ENCODE measurements at places on chromosomes 11 and 22. TPM values are rescaled to one million over a fixed set of nuclear protein-coding genes. Genes with fewer than 3 reads are reported as not detected.
A peak's percentile ranks its signal among the peaks of the same experiment; 100 is the strongest.

DNA sequence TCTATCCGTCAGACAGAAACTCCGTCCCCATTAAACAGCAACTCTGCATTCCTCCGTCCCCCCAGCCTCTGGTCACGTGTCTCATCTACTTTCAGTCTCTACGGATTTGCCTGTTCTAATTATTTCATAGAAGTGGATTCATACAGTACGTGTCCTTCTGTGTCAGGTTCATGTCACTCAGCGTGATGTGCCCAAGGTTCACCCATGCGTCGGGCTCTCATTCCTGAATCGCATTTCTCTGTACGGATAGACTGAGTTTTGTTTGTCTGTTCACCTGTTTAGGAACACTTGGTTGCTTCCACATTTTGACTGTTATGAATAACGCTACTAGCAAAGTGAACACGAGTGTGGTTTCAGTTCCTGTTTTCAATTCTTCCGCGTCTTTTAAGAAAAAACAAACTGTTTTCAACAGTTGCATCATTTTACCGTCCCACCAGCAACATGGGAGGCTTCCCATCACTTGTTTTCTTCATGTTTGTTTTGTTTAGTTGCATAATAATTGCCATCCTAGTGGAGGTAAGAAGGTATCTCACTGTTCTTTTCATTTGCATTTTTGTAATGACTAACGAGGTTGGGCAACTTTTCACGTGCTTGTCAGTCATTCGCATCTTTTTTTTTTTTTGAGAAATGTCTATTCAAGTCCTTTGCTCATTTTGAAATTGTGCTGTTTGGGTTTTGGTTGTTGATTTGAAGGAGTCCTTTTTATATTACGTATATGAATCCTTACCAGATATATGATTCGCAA is 8.9 kb upstream of the NLRP6 start:
- peaks cover 34% of the 10 kb centered on the region for H3K4me1 ChIP-seq
- peak overlapping the region; percentile 89 for H3K4me3 ChIP-seq
- H3K36me3 ChIP-seq: no peaks in the 10 kb centered on the region
- H3K27me3 ChIP-seq: peaks cover 8% of the 10 kb centered on the region
- peak overlapping the region; percentile 97 for H3K27ac ChIP-seq

DNA sequence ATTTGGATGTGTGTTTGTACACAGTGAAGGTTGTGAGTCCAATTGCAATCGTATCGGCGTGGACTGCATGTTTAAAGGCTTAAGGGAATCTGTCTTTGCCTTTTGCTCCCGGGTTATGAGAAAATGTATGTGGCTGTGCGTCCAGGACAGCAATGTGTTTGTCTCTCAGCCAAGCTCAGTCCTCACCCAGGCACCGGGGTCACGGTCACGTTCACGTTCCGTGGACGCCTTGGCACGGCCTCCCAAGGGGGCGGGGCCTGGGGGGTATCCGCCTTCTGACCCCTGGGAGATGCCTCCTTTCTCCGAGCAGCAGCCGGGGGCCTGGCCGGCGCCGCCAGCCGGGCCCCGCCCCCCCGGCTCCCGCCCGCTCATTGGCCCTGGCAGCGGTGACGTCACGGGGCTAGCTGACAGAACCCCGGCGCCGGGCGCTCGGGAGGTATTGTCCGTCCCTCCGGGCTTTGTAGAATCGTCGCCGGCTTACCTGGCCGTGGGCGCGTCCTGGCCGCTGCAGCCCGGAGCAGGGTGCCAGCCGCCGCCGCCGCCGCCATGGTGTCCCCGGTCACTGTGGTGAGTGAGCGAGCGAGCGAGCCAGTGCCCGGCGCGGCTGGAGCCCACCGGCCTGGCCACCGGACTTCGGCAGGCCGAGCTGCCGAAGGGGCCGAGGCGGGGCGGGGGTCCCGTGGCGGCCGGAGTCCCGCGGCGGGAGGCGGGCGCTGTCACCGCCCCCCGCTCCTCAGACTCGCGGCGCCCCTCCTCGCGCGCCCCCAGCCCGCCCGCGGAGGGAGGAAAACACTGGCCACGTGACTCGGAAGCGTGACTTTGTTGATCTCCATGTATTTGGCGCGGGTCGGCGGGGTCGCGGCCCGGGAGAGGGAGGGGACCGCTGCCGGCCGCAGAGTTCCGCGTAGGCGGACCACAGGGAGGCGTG is at the start of gene TMEM86A:
Gene TMEM86A (plus strand): TSS at position 439 of the 928 bp plus-strand sequence. CDS start 108 bp downstream, at position 547.
- DNase-seq: peak; percentile 83
- peaks cover 12% of the 10 kb centered on the region for H3K4me1 ChIP-seq

DNA sequence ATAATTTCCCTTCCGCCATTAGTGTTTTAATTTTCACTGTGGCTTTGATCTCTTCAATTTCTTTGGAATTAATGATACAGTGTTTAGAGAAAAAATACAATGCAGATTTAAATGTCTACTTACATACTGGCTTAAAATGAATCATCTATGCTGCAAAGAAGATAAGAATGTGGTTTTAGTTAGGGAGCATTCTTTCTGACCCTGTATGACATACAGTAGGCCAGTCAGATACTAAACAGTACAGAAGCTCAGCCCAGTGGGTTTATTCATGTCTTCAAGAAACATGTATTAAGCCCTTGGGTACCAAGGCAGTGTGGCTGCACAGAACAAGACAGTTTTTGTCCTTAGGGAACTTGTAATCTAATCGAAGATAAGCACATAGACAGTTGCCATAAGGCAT is 268.8 kb downstream of the DDX10 start:
- H3K27ac ChIP-seq: no peak overlapping the region
- H3K4me3 ChIP-seq: no peak overlapping the region
- peaks cover 2% of the 10 kb centered on the region for H3K4me1 ChIP-seq
- no peaks in the 10 kb centered on the region for H3K27me3 ChIP-seq
- no peaks in the 10 kb centered on the region for H3K36me3 ChIP-seq

DNA sequence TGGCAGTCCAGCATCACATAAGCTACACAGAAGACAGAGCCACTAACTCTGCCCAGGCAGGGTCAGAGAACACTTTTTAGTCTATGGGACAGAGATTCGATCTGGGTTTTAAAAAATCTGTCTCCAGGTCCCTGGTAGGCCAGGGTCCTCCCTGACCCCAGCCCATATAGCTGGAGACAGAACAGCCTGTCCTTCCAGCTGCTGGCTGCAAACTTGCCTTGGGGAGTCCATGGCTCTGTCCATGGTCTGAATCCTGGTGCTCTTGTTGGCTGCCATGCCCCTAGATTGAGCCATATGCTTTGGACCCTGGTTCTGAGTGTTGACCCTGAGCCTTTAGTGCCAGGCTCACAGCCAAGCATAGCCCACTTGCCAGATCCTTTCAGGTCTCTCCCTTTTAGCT is 13.3 kb upstream of the LIPT2 start:
- no peak for DNase-seq
- no peaks in the 10 kb centered on the region for H3K4me1 ChIP-seq
- H3K36me3 ChIP-seq: no peaks in the 10 kb centered on the region
- H3K27me3 ChIP-seq: no peaks in the 10 kb centered on the region
- H3K27ac ChIP-seq: no peak overlapping the region

DNA sequence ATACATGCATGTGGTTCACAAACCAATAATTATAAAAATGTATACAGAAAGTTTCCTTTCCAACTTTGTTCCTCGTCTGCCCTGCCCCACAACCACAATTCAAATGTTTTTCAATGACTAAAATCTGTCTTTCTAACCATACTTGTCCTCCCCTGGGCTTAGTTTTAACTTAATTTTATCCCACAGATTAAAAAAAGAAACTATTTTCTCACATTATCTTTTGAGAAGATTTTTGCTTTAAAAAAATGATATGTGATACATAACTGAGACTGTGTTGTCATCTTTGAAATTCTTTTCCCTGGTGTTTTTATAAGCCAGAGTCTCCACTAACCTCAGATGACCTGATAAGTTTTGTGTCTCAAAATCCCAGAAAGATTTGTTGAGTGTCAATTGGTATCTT is 79.0 kb downstream of the FDX1 start:
- H3K27me3 ChIP-seq: peaks cover 2% of the 10 kb centered on the region
- DNase-seq: no peak
- H3K36me3 ChIP-seq: no peaks in the 10 kb centered on the region
- no peaks in the 10 kb centered on the region for H3K4me1 ChIP-seq
- no peak overlapping the region for H3K27ac ChIP-seq

GRCh38 chr22:17896586-17896985 is 122.3 kb upstream of the BID start:
- no peaks in the 10 kb centered on the region for H3K27me3 ChIP-seq
- H3K27ac ChIP-seq: no peak overlapping the region
- H3K36me3 ChIP-seq: peaks cover 19% of the 10 kb centered on the region
- DNase-seq: no peak
- H3K4me1 ChIP-seq: no peaks in the 10 kb centered on the region

- DNase-seq: no peak
- no peaks in the 10 kb centered on the region for H3K4me1 ChIP-seq
- no peaks in the 10 kb centered on the region for H3K27me3 ChIP-seq
- H3K4me3 ChIP-seq: no peak overlapping the region
- no peaks in the 10 kb centered on the region for H3K36me3 ChIP-seq
- no peak overlapping the region for H3K27ac ChIP-seq
These were observed 37.4 kb upstream of the KCNQ1OT1 start for GRCh38 chr11:2737226-2737590.

- H3K36me3 ChIP-seq: no peaks in the 10 kb centered on the region
- no peaks in the 10 kb centered on the region for H3K4me1 ChIP-seq
- no peak for DNase-seq
These were observed 41.4 kb downstream of the ARL14EP start for GRCh38 chr11:30364139-30364836.

- H3K36me3 ChIP-seq: no peaks in the 10 kb centered on the region
- no peaks in the 10 kb centered on the region for H3K4me1 ChIP-seq
These were observed 47.5 kb downstream of the PAMR1 start for GRCh38 chr11:35477901-35478300.

DNA sequence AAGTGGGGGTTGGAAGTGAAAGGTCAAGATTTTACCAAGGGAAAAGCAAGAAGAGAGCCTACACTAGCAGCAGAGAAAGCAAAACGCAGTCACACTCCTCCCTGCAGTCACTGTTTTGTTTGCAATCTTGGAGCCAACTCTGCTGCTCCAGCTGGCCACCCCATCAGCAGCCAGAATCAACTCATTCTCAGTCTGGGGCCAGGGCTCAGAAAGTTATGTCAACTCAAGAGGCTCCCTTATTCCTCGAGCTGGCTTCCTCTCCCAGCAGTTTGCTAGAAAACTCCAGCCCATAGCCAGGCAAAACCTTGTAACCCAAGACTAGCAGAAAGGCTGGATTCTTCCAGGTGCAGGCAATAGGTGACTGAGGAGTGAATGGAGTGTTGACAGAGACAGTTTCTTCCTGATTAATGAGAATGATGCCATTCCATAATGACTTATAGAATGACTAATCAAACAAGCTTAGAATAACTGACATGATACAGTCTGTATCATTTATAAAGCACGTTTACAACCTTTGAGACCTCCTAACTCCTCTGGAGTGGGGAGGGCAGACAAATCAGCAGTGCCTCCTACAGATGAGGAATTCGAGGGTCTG is 53.4 kb downstream of the P4HA3 start:
- no peaks in the 10 kb centered on the region for H3K4me1 ChIP-seq
- no peak for DNase-seq
- H3K27me3 ChIP-seq: peaks cover 6% of the 10 kb centered on the region
- no peak overlapping the region for H3K27ac ChIP-seq
- H3K36me3 ChIP-seq: peaks cover 26% of the 10 kb centered on the region
- no peak overlapping the region for H3K4me3 ChIP-seq

GRCh38 chr11:9148727-9149126 is 57.3 kb upstream of the SCUBE2 start:
- no peak for DNase-seq
- H3K4me3 ChIP-seq: no peak overlapping the region
- no peaks in the 10 kb centered on the region for H3K27me3 ChIP-seq
- H3K36me3 ChIP-seq: peaks cover 53% of the 10 kb centered on the region
- no peaks in the 10 kb centered on the region for H3K4me1 ChIP-seq

DNA sequence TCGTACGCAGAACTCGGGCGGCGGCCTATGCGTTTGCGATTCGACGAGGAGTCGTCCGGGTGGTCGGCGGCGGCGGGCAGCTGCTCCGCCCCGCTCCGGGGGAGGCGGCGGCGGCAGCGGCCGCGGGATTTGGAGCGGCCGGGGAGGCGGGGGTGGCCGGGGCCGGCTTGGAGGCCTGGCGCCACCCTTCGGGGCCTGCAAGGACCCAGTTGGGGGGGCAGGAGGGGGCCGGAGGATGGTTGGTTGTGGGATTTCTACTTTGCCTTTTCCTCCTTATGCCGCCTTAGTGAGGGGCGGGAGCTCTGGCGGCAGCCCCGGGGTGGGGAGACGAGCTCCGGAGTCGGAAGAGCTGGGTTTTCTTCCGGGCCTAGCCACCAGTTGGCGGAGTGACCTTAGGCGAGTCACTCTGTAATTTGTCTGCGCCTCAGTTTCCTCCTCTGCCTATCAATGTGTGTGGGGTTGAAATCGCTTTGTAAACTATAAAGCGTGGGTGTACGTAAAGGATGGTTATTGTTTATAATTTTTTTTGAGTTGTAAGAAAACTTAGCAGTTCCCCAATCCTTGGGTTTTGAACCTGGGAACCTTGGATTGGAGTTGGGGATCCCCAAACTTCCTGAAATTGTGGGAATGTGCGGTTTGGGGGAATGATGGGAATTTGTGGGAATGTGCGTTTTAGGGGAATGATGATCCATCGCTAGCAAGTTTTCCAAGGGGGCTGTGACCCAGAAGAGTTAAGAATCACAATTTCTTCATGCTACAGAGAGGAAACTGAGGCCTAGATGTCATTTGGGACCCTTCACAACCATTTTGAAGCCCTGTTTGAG is 679 bp downstream of the TUG1 start:
- peak overlapping the region; percentile 86 for H3K4me3 ChIP-seq
- peak; percentile 52 for DNase-seq
- H3K4me1 ChIP-seq: peaks cover 18% of the 10 kb centered on the region
- H3K27ac ChIP-seq: peak overlapping the region; percentile 80
- peaks cover 92% of the 10 kb centered on the region for H3K36me3 ChIP-seq
- no peaks in the 10 kb centered on the region for H3K27me3 ChIP-seq

DNA sequence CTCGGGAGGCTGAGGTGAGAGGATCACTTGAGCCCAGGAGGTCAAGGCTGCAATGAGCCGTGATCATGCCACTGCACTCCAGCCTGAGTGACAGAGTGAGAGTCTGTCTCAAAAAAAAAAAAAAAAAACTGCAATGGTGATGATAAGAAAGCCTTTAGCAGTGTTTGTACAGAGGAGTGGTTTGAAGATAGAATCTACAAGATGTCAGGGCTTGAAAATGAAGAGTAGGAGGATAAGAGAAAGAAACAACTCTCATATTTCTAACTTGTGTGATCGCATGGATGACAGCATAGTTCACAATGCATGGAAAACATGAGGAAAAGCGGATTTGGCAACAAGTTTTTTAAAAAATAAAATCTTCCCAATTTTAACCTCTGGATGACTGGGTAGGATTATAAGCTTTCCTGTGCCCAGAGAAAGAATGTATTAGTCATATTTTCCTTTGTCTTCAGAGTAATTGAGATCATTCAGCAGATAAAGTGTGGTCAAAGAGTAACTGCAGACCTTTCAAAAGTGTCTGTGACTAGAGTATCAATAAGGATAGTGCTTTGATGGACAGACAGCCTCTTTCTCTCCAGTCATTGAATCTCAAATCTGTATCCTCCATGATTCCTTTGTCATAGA is 328.1 kb downstream of the CASP12 start:
- peaks cover 2% of the 10 kb centered on the region for H3K27me3 ChIP-seq
- peaks cover 13% of the 10 kb centered on the region for H3K4me1 ChIP-seq
- no peaks in the 10 kb centered on the region for H3K36me3 ChIP-seq

Gene MYO7A
- 0.30 TPM for total RNA-seq

Gene LRRN4CL
- 0.23 TPM for total RNA-seq

Gene RASD2
- total RNA-seq: not detected

Gene OR8G1
- not detected for total RNA-seq

Gene GLB1L3
- 15.4 TPM for total RNA-seq

Gene LRRC75B
- 4.7 TPM for total RNA-seq

Measured in activated T-helper 2 cell treated with anti-CD3 and anti-CD28 coated beads, Interferon-gamma antibody, Interleukin-2, Interleukin-4, amounts not matched to agents 10 μg/mL and 5 μg/mL and 100 μg/mL, durations not matched to agents 14 hours and 24 hours and 36 hours (primary cell).